ENCODE measurements at places on chromosomes 4 and X.

GRCh38 chrX:71637253-71637618 is 18.9 kb upstream of the CXCR3 start:
- no peak for DNase-seq

- DNase-seq, result no peak
These were observed 64.2 kb upstream of the ADRA2C start for GRCh38 chr4:3701736-3702560.

GRCh38 chr4:174152717-174153466 is 130.6 kb downstream of the FBXO8 start:
- no peak for DNase-seq

- no peak for DNase-seq
These were observed 55.2 kb downstream of the AREG start for GRCh38 chr4:74499986-74500781.

DNA sequence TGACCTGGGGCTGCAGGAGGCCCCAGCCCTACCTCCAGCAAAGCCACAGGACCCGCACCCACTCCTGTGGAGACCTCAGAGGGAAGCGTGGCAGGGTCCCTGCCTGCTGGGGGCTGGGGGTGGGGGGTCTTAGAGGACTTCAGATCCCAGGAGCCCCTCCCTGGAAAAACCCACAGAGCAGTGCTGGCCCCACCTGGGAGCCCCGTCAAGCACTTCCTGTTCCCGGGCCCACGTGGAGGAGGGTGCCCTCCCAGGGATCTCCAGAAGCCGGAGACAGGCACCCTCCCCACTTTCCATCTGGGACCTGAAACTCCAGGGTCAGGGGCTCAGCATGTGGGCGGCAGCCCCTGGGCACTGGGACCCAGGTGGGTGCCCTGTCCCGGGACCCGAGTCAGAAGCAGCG is 32.0 kb downstream of the TACC3 start:
- DNase-seq, result no peak

GRCh38 chr4:161792991-161793390 is 370.8 kb downstream of the FSTL5 start:
- DNase-seq, result no peak

DNA sequence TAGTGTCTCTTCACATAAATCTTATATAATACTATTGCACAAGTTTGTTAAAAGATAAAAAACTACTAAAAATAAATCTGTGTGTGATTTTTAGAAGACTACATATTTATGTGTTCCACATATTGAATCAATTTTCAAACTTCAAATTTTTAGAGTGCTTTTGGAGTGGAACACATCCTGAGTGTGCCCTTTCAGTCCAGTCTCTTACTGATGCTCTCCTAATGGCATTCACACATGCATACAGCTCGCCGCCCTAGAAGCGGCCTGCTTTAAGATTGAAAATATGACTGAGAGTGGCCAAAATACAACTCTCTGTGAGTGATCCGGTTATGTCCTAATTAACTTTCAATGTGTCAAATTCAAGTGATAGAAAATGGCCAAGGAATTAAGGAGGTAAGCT is 628.8 kb downstream of the ANKRD50 start:
- DNase-seq, result no peak

GRCh38 chrX:54172455-54172854 is 10.6 kb downstream of the FAM120C start:
- no peak for DNase-seq

GRCh38 chrX:44068043-44068442 is 94.9 kb upstream of the NDP start:
- DNase-seq, result no peak

DNA sequence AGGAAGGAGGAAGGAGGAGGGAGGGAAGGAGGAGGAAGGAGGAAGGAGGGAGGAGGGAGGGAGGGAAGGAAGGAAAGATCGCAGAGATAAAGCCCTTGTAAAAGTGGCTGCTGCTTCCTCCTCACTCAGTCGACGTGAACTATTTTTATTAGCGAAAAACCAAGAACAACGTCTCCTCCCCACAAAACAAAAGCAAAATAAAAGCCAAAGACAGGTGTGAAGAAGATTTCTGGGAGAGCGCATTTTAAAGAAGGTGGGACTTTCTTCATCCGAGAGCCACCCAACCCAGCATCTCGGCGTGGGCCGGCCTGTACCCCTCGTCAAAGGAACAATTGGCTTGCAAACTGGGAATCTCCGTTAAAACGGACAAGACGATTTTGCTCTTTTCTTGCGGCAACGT is 40.7 kb upstream of the ASMTL start:
- DNase-seq, result no peak

DNA sequence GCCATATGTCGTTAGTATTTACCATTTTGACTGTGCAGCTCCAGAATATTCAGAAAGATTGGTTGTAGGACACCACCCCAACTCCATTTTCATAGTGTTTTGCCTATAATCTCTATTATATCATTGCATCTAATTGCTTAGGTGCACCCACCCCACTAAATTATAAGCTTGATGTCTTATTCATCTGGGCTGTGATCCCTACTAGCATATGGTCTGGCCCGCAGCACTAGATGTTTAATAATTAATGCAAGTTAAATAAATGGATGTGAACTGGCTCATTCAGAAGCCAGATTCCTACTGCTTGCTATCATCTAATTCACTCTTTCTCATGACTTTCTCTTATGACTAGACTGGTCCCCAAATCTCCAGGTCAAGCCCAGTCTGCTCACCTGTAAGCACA is 143.5 kb downstream of the RELL1 start:
- DNase-seq, result no peak

DNA sequence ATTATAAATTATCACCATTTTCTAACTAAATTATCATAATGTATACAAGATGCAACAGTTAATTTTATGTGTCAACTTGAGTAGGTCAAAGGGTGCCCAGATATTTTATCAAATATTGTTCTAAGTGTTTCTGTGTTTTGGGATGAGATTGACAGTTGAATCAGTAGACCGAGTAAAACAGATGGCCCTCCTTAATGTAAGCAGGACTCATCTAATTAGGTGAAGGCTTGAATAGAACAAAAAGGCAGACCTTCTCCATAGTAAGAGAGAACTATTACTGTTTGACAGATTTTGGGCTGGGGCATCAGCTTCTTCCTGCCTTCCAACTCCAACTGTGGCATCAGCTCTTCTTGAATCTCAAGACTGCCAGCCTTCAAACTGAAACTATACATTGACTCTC is 185.8 kb downstream of the TRAM1L1 start:
- DNase-seq, result no peak

DNA sequence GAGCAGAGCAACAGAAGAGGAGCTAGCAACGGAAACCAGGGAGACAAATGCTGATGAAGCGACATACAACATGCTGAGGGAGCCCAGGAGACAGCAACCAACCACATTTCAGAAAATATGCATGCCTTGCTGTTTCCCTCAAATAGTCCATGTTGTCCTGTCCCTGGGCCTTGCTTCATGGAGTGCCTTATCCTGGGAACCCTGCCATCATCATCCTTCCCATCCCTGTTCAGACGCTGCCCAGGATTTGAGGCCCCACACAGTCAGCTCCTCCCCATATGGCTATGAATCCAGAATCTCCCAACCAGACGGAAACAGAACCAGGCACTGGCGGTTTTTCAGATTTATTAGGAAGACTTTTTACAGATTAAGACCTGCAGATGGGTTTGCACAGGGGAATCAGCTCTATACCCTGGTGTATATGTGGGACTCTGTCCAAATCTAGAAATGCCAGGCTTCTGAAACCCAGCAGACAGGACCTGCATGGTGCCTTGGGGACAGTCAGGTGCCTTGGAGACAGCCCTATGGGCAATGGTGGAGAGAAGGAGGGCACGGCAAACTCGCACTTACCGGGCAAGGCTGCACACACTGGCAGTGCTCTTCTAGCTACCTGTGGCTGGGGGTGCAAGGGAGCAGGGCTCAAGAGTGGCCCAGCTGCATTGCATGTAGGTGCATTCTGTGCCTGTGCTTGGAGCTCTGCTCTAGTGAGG is 199.7 kb upstream of the MAMLD1 start:
- no peak for DNase-seq

- no peak for DNase-seq
These were observed 73.5 kb upstream of the RAP2C start for GRCh38 chrX:132292793-132293192.

GRCh38 chrX:64394059-64394873 is 986 bp downstream of the MTMR8 start:
- DNase-seq, result no peak

- no peak for DNase-seq
These were observed 24.9 kb upstream of the HGFAC start for GRCh38 chr4:3416821-3417221.

GRCh38 chr4:5126231-5126630 is 75.0 kb downstream of the STK32B start:
- DNase-seq, result no peak

- DNase-seq, result peak; percentile 40
These were observed 44.0 kb downstream of the SLC25A5 start for GRCh38 chrX:119512146-119512800.

DNA sequence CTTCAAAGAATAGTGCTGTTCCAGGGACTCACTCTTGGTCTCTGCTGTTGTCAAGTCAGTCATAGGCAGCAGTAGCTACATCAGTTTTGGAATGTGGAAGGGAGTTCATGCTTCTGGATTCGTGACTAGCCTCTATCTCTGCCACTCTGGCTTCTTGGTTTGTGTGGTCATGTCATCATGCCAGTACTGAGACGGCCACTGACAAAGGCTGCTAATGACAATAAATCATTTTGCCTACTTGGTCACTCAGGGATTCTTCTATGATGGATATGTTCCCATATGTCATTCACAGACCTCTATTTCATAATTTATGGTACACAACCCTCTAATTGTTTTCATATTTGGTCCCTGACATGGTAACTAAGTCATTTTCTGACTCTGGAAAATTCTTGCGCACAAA is 450.8 kb upstream of the BOD1L1 start:
- DNase-seq, result no peak

GRCh38 chrX:73847100-73847499 is 284.1 kb downstream of the CHIC1 start:
- no peak for DNase-seq

GRCh38 chrX:40474205-40474626 is 106.6 kb upstream of the ATP6AP2 start:
- peak; percentile 69 for DNase-seq

- no peak for DNase-seq
These were observed 21.3 kb downstream of the AREG start for GRCh38 chr4:74466242-74466641.

DNA sequence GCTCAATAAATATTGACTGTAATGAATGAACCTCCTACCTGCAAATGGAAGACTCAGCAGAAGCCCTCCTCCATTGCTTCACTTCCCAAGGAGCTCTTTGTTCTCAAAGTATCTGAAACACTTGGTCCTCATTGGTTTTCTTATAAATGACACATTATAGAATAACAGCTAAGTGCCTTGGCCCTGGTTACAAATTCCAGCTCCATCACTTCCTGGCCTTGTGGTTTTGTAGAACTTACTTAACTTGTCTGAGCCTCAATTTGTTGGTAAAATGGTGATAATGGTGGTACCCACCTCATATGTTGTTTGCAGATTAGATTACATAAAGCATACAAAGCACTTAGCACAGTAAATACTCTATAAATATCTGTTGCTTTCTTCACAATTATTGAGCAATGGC is 25.2 kb upstream of the SMIM20 start:
- DNase-seq, result no peak

DNA sequence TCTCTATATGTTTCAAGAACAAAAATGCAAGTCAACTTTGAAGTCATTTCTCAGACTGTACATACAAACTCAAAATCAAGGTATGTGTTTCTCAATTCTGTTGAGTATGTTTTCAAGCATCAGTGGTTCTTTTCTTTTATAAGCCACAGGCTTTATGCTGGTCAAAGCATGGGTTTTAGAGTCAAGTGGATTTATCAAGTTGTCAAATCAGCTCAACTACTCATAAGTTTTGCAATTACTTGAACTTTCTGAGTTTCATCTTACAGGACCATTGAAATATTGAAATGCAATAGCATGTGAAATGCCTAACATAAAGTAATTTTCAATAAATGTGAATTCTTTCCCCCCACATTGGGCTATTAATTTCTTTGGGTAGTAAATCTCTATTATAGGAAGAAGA is 239.9 kb upstream of the DKK2 start:
- no peak for DNase-seq

- no peak for DNase-seq
These were observed 103.1 kb downstream of the PHEX start for GRCh38 chrX:22135171-22135711.

- no peak for DNase-seq
These were observed 176.3 kb downstream of the EVC2 start for GRCh38 chr4:5532100-5532499.

DNA sequence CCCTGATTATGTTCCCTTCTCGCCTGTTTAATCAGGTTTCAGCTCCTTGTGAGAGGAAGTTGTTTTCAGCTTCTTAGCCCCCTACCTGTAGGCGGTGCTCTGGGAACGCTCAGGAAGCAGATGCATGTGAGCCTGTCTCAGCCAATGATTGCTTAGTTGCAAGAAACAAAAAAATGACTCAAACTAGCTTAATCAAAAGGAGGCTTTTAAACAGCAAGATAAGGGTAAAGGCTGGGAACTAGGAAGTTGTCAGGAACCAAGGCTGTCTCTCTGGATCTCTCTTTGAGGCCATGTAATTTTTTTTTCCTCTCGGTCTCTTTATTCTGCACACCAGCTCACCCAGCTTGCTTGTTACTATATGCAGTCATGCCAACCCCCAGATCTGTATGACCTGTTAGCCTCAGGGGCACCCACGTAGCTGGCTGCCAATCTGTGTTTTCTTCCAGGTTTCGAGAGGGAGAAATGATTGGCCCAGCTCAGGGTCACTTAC is 109.1 kb downstream of the PTTG2 start:
- DNase-seq, result no peak

DNA sequence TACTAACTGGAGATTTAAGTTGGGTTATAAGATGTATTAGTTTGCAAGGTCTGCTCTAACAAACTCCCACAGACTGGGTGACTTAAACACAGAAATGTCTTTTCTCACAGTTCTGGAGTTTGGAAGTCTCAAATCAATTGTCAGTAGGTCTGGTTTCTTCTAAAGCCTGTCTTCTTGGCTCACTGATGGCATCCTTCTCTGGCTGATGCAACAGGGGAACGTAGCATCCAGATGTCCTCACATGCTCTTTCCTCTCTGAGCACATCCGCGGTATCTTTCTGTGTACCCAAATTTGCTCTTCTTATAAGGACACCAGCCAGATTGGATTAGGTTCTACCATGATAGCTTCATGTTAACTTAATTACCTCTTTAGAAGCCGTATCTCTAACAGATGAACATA is 63.2 kb upstream of the BMP3 start:
- DNase-seq, result no peak

DNA sequence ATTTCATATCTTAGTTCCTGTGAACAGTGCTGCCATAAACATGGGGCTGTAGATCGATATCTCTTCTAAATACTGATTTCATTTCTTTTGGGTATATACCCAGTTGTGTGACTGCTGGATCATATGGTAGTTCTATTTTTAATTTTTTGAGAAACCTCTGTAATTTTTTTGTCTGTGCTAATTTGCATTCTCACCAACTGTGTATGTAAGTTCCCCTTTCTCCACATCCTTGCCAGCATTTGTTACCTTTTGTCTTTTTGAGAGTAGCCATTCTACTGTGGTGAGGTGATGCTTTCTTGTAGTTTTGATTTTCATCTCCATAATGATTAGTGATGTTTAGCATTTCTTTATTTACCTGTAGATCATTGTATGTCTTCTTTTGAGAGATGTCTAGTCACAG is 2086.5 kb upstream of the TENM3 start:
- DNase-seq, result no peak
